Anterior cingulate cortex (tissue), 58 donors: ENCODE measurements at places on chromosomes 7 and 10.

DNA sequence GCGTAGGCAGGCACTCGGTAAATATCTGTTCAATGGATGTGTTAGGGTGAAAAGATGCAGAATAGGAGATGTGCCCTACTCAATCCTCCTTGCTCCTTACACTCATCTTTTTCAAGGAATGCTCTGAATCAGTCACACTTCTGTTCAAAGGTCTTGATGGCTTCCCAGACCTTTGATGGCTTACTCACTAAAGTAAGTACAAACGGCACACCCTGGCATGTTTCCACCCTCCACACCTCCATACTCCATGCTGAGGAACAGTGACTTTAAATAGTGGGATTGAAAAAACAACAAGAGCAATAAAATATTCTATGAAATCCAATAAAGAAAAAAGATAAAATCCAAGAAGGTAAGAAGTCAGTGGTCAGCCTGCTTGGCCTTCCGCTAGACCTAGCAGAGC is 569.2 kb downstream of the SORCS1 start:
- no peak for DNase-seq

DNA sequence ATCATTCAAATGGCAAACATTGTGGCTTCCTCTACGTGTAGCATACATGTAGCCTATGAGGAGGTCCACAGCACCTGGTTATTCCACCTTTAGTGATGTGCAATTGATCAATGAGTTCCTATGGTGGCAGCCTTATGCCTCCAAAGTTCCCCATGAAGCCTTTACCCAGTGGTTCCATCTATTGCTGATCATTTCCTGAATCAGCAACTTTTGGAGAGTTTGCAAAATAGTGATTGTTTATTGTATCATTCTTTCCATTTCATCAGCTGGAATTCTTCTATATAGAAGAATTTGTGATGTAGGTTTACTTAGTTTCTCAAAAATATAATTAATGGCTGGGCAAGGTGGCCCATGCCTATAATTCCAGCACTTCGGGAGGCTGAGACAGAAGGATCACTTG is 380.2 kb upstream of the MKI67 start:
- no peak for DNase-seq

GRCh38 chr10:1123198-1123597 is 67.0 kb downstream of the WDR37 start:
- DNase-seq: no peak

DNA sequence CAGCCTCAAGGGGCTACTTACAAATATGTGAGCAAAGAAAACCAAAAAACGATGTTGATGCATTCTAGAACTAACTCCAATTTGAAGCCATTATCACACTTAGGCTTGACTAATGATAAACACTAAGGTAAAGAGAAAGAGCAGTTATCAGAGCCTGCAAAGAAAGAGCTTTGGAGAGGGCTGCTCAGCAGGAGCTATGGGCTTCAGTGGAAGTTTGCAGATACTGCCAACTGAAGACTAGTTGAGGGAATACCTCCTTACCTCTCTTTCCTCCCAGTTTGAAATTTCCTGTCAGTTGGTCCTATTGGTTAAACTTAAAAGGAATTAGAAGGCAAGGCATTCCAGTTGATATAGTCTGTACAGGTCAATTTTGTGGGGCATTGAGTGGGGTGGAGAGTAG is 498.1 kb upstream of the POT1 start:
- no peak for DNase-seq

GRCh38 chr10:70893227-70894006 is 5.1 kb upstream of the PCBD1 start:
- DNase-seq: no peak

- no peak for DNase-seq
These were observed 50.9 kb downstream of the EBF3 start for GRCh38 chr10:129912986-129913695.

GRCh38 chr7:113945018-113945938 is 26.5 kb upstream of the PPP1R3A start:
- peak; percentile 74 for DNase-seq

DNA sequence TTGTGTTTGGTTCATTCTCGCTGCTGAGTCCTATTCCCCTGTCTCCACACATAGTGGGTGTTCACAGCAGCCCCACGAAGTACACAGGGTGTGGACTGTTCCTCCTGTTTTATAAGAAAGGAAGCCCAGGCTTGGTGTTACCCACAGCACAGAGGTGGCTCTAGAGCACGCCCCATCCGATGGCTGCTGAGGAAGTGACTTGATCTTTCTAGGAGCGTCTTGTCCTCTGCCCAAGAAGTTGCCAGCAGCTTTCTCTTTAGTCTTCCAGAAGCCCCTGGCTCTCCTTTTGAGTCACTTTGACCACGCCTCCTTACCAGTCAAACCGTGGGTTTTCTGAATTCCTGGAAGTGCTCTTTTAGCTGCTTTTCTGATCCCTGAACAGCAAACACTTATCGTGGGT is 94.0 kb downstream of the GRK5 start:
- DNase-seq: no peak

- no peak for DNase-seq
These were observed 13.1 kb upstream of the IMPDH1 start for GRCh38 chr7:128422842-128423241.

DNA sequence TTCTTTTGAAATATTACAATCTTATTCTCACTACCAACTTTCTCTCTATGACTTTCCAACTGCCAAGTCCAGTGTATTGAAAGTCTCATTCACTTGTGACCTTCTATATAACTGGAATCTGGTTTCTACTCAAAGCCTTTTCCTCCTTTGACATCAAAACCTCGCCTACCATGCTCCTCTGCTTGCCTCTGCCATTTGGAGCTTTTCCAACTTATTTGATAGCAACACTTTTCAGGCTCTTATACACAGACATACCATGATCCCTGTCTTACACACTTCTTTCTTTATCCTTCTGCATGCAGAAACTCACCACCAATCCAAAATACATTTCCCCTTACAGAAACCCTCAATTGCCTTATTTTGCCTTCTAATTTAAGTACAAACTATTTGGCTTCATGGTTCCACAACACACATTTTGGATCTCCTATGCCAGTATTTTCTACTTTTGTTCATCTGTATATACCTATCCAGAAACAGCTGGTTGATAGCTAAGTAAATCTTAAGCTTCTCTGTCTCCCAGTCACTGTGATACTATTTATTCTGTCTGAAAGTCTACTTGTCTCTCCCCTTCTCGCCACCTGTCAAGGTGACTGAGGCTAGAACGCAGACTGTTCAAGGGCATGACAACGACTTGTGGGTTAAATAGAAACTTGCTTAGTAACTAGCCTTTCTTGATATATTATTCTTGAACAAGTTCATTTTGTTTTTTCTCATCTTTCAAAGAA is 22.4 kb downstream of the GNG11 start:
- DNase-seq: no peak

- DNase-seq: no peak
These were observed 6.0 kb upstream of the GATA3 start for GRCh38 chr10:8048281-8049008.

- DNase-seq: no peak
These were observed 588.8 kb downstream of the REEP3 start for GRCh38 chr10:64109926-64110495.

- DNase-seq: no peak
These were observed 181.0 kb upstream of the RHOBTB1 start for GRCh38 chr10:61124756-61125530.

DNA sequence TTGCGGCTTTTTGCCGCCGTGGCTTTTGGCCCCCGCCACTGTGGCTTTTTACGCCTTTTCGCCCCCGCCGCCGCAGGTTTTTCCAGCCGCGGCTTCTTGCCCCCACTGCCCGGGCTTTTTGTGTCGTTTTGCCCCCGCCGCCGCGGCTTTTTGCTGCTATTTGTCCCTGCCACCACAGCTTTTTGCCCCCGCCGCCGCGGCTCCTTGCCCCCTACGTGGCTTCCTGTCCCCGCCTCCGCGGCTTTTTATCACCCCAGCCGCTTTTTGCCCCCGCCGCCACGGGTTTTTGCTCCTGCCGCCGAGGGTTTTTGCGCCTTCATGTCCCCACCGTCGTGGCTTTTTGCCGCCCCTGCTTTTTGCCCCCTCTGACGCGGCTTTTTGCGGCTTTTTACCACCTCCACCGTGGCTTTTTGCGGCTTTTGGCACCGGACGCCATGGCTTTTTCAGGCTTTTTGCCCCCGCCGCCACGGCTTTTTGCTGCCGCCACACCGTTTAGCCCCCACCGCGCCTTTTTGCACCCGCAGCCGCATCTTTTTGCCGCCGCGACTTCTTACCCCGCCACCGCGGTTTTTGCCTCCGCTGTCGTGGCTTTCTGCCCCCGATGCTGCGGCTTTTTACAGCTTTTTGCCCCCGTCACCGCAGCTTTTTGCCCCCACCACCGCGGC is 637.0 kb downstream of the ZNF716 start:
- DNase-seq: no peak

- no peak for DNase-seq
These were observed 2.8 kb downstream of the GTPBP10 start for GRCh38 chr7:90349305-90349704.

DNA sequence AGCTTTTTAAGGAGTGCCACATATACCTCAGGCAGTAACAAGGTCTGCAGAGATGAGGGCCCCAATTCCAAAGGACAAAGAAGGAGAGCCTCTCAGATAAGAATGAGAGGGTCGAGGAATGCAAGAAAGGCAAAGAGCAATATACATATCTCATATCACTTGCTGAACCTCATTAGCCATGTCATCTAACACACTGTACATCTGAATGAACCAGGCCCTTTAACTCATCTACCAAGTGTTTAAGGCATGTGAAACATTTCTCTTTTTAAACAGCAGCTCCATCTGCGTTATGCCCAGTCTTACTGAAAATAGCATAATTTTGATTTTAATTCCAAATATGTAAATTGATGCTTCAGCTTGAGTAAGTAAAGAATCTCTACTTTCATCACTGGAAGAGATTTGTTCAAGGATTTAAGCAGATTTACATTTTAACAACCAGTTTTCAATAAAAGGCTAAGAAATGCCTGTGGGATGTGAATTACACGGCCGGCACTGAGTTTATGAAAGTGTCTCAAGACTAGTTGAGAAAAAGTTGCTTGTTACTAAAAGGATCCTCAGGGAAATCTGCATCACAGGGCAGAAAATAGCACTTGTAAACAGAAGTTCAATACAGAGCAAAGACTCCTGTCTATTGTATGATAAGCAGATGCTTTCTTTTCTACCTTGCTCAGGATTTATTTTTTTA is 123.8 kb upstream of the SLC26A5 start:
- DNase-seq: no peak

GRCh38 chr7:128167042-128167701 is 73.9 kb upstream of the LEP start:
- no peak for DNase-seq

DNA sequence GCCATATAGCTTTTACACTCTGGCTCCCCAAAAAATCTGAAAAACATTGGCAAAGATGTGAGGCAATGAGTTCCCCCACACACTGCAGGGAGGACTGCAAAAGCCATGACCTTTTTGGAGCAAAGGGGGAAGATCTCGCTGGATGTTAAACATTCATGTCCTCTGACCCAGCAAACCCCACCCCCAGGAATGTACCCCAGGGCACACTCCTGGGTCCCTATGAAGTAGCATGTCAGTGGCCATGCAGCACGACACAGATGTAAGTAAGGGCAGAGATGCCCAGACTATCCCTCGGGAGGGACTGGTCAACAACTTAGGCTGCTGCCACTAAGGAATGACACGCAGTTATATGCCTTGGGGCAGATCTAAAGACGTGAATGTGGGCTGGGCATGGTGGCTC is 100.6 kb downstream of the DLG5 start:
- DNase-seq: no peak

DNA sequence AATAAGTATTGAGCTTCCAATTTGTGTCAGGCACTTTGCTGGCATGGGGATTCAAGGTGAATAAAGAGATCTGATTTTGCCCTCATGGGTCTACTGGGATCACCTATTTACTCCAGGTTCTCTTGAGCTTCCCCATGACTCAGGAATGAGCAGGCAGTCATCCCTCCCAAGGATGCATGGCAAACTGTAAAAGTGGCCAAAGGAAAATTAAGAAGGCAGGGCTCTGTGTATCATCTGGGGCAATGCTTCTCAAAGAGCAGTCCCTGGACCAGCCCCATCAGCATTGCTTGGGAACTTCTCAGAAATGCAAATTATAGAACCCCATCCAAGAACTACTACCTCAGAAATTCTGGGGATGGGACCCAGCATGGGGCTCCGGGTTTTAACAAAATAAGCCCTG is 48.7 kb downstream of the WDFY4 start:
- DNase-seq: no peak

- DNase-seq: no peak
These were observed 505.5 kb downstream of the SDK1 start for GRCh38 chr7:3806516-3806915.

- DNase-seq: no peak
These were observed 8.1 kb downstream of the APBB1IP start for GRCh38 chr10:26446258-26446657.

GRCh38 chr7:38323156-38323555 is 49.7 kb upstream of the TARP start:
- DNase-seq: no peak

- no peak for DNase-seq
These were observed 161.6 kb downstream of the ITGA8 start for GRCh38 chr10:15558136-15558535.

- no peak for DNase-seq
These were observed 71.0 kb upstream of the SH2B2 start for GRCh38 chr7:102215711-102216110.

- no peak for DNase-seq
These were observed 179.3 kb upstream of the NEBL start for GRCh38 chr10:21076381-21076780.

DNA sequence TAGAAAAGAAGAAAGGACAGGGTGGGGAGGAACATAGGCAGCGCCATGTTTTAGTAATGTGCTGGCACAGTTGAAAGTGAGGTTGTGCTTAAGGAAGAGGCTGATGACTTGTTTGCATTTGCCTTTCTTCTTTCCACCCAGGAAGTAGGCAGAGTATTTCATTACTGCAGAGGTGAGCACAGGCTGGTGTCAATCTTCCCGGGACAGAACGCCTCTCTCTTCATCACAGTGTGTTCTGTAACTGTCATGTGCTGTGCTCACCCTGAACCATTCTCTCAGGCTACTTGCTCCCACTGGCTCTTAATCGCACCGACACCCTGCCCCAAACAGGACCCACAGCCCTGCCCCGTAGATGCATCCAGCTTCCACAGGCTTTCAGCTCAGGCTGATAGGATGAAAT is 135.8 kb upstream of the YAE1 start:
- DNase-seq: no peak

GRCh38 chr10:132834891-132835847 is 49.2 kb upstream of the NKX6-2 start:
- DNase-seq: no peak

- DNase-seq: no peak
These were observed 45.9 kb upstream of the AGMO start for GRCh38 chr7:15607529-15608210.

- DNase-seq: no peak
These were observed 26.4 kb upstream of the GNA12 start for GRCh38 chr7:2870471-2870931.

GRCh38 chr10:91341686-91342085 is 68.5 kb upstream of the HECTD2 start:
- no peak for DNase-seq

GRCh38 chr10:123643315-123643714 is 22.8 kb upstream of the GPR26 start:
- no peak for DNase-seq

GRCh38 chr7:70883750-70884439 is 248.0 kb upstream of the GALNT17 start:
- DNase-seq: no peak
